Lung (tissue), 17 donors: ENCODE measurements at places on chromosomes 2 and 18. TPM values are rescaled to one million over a fixed set of nuclear protein-coding genes. Genes with fewer than 3 reads are reported as not detected.

Gene RBM43
- 3.0 TPM for polyA plus RNA-seq

Gene STAM2
- polyA plus RNA-seq, result 8.0 TPM

Gene RAPH1
- polyA plus RNA-seq, result 9.6 TPM

- no peak for DNase-seq
Measured at GRCh38 chr2:38263293-38263692, 113.8 kb downstream of the ATL2 start.

DNA sequence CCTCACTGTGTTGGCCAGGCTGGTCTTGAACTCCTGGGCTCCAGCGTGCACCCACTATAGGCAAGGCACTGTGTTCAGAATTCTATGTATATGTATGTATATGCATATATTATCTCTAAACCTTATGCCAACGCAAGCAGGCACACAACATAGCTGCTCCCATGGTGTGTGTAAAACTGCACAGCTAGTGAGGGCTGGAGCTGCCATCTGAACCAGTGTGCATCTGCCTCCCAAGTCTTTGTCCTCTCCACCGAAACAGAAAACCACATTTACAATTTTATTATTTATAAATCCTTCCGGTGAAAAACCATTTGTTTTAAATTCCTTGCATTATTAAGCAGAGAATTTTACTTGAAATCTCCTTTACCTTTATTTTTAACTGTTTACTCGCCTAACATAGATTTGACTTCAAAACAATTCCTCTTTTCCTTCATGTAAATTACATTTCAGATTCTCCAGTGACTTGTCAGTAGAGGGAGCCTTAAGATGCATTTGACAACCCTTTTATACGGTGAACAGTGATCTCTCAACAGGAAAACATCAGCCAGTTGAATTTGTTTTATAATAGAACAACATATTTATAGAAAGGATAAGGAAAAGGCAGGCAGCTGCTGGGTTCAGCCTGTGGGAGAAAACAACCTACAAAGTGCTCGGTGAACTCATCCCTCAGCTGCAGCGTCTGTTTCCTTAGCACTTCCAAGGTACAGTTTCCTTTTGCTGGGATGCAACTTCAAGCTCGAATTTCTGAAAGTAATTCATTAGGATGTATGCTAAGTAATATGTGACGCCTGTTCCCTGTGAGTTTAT, 101.2 kb downstream of the MYT1L start:
- DNase-seq, result peak; percentile 23

DNA sequence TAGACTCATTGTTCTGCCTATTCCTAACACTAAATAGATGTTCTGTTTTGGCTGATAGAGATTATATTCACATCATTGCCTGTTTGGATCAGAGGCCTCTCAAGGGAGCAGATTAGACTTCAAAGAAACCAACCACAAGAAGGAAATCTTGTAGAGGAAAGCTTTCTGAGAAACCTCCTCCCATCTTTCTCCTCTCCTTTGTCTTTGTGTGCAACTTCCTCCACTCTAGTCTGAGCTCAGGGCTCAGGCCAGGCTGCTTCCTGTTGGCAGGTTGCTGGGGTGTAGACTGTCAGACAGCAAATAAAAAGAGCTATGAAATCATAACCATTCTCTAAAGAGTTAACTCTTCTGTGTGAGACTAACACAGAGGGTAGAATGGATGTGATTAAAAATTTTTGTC, 113.0 kb downstream of the TGFA start:
- no peak for DNase-seq

GRCh38 chr18:22467760-22468553, 50.2 kb upstream of the CTAGE1 start:
- no peak for DNase-seq

DNA sequence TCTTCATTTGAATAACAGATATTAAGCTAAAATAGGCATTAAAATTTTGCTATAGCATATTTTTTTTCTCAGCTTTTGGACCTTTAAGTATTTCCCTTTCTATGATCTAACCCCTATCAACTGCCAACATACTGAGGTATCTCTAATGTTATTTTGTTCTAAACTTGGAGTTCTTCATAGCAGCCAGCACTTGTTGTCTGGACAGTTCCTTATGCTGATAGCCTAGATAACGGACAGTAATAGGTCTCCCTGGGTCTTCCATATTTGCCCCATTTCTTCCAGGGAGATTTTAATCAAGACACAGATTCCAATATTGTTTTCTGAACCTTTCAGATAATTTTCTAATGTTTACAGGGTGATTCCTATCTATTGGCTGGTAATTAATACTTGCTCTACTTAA, 475.8 kb upstream of the MAP2 start:
- DNase-seq, result no peak

DNA sequence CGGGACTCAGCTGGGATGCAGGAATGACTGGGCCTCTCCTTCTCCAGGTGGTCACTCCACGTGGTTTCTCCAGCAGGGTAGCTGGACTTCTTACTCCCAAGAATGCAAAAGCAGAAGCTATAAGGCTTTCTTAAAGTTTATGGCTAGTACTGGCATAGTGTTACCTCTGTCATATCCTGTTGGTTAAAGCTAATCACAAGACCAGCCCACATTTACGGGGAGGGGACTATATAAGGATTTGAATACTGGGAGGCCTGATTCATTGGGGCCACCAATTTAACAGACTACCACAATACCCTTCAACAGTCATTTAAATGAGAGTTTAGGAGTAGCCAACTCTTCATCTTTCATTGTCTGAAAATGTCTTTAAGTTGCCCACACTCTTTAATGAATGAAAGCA, 94.4 kb upstream of the TSPYL6 start:
- no peak for DNase-seq

GRCh38 chr2:19812166-19812565, 89.6 kb downstream of the TTC32 start:
- peak; percentile 39 for DNase-seq
